ENCODE measurements at places on chromosomes 13 and 19.

GRCh38 chr19:35154525-35155406, at the start of gene FXYD5:
TSS of gene FXYD5 (plus strand) at chr19:35154735. CDS start at chr19:35155551, 816 bp downstream.
- peak; percentile 41 for DNase-seq

GRCh38 chr19:4075373-4075772, 8.7 kb upstream of the ZBTB7A start:
- no peak for DNase-seq

DNA sequence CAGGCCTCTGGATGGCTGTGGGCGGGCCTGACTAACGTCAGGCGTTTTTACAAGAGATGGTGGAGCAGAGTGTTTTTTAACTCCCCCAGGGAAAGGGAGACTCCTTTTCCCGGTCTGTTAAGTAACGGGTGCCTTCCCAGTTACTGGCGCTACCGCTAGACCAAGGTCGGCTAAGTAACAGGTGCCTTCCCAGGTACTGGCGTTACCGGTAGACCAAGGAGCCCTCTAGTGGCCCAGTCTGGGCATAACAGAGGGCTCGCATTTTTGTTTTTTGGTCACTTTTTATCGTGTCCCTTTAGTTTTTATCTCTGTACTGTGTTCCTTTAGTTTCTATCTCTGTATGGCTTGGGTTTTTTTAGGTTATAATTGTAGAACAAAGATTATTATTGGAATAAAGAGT, 10.0 kb downstream of the ZNF383 start:
- no peak for DNase-seq

- no peak for DNase-seq
Observed at GRCh38 chr13:36880961-36881360, 39.1 kb downstream of the SMAD9 start.

DNA sequence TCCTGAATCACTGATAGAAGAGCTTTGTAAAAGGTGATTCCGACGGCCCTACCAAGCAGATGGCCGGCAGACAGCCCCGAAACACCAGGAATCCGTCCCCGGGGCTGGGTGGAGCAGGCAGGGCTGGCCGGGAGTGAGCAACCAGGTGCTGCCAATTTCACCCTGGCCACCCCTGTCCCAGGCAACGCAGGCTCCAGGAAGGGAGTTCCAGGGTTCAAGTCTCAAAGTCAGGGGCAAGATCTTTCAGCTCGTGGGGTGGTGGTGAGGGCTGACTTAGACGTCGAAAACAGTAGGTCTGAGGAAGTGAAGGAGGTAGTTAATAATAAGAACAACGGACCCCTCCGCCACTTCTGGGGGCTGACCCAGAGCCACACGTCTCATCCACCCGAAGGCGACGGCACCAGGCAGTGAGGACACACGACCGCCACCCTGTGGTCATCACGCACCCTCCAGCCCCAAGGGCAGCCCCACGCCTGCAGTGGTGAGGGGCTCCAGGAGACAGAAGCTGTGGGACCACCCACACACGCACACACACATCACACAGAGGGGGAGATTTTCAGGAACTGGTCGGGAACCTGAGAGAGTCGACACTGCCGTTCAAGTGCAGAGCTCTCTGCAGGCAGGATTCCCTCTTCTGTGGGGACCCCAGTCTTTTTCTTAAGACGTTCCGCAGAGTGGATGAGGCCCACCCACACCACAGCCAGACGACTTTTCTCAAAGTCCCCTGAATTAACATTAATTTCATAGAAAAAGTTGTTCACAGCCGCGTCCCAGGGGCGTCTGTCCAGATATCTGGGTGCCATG, 67.2 kb downstream of the SPACA7 start:
- no peak for DNase-seq

DNA sequence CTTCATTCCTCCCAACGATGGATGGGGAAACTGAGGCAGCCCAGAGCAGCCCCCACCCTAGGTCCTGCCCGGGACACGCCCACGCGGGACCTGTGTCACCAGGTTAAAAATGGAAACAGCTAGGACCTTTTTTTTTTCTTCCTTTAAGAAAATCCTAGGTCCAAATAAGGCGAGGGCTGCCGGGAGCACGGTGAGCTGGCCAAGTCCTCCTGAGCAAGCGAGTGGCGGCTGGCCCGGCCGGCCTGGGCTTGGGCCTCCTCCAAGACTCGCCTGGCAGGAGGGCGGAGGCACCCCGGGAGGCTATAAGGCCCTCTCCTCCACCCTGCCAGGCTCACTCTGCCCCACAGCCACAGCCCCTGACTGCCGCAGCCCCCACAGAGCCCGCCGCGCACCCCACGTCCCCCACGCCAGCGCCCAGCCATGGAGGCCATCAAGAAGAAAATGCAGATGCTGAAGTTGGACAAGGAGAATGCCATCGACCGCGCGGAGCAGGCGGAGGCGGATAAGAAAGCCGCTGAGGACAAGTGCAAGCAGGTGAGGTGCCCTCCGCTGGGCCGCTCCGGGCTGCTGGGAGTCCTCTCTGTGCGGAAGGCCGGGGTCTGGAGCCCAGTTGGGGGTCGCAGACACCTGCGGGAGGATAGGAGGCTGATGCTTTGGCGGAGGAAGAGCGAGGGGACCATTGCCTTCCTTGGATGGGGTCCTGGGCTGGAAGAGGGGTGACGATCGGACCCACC, 8.9 kb upstream of the TPM4 start:
- peak; percentile 38 for DNase-seq

DNA sequence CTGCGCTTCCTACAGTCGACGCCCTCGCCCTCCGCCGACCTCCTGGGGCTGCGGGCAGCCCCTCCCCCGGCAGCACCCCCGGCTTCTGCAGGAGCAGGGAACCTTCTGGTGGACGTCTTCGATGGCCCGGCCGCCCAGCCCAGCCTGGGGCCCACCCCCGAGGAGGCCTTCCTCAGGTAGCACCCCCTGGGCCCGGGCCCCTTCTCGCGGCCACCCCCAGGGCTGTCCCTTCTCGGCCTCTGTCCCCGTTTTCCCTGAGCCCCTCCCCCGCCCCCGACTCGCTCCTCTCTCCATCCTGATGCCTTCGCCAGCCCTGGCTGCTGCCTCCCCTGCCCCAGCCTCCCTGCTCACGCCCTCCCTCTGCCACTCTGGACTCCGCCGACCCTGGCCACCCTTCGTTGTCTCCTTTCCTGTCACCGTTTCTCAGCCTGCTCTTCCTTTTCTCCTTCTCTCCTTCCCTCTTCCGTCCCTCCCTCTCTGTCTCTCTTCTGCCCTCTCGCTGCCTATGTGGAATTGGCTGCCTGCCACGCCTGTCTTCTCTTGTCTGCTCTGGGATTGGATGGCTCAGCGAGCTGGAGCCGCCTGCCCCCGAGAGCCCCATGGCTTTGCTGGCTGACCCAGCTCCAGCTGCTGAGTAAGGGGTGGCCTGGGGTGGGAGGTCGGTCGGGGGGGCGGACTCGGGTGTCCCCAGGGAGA, 11.0 kb downstream of the FUZ start:
- peak; percentile 71 for DNase-seq

- DNase-seq = no peak
Observed at GRCh38 chr13:40941581-40941980, 77.5 kb downstream of the ELF1 start.

DNA sequence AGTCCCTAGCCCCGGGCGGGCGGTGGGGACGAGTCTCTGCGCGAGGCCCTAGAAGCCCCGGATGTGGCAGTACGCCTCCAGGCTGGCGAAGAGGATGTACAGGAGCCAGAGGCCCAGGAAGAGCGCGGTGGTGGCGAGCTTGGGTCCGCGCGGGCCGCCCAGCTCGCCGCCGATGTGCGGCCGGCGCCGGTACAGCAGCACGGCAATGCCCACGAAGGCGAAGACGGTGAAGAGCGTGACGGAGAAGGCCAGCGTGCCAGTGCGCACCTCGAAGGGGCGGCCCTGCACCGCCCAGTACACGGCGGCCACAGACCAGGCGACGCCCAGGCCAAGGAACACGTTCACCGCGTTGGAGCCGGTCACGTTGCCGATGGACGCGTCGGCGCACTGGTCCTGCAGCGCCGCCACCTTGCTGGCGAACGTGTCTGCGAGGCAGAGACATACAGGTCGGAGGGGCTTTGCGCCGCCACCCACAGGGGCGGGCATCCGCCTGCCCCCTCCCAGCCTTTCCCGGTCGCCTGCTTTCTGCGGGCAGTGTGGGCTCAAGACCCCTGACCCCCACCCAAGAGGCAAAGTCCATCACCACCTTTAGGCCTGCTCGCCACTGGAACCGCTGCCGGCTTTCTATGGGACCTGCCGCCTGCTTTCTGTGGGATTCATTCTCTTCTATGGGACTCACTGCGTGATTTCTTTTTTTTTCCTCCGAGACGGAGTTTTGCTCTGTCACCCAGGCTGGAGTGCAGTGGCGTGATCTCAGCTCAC, 10.9 kb upstream of the MEIS3 start:
- no peak for DNase-seq

DNA sequence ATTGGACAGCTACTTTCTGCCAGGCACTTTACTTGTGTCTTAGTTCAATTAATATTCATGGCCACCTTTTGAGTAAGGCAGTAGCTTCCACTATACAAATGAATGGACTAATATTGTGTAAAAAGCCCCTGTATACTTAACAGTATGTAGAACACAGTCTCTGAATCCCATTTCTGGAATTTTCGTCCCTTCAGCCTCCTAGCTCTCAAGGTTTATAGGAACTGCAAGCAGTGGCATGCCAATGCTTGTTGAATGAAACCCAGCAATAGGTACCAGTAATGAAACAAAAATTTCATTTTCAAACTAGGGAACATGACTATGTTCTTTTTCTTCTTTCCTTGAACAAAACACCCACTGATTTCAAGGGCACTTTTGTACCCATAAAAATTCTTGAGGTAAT, 361.6 kb downstream of the TDRD3 start:
- DNase-seq = no peak

GRCh38 chr13:40946485-40946884, 72.6 kb downstream of the ELF1 start:
- no peak for DNase-seq

GRCh38 chr19:11479090-11479897, 1.6 kb downstream of the ELAVL3 start:
- no peak for DNase-seq

- no peak for DNase-seq
Observed at GRCh38 chr13:95456815-95457214, 95.7 kb upstream of the CLDN10 start.

DNA sequence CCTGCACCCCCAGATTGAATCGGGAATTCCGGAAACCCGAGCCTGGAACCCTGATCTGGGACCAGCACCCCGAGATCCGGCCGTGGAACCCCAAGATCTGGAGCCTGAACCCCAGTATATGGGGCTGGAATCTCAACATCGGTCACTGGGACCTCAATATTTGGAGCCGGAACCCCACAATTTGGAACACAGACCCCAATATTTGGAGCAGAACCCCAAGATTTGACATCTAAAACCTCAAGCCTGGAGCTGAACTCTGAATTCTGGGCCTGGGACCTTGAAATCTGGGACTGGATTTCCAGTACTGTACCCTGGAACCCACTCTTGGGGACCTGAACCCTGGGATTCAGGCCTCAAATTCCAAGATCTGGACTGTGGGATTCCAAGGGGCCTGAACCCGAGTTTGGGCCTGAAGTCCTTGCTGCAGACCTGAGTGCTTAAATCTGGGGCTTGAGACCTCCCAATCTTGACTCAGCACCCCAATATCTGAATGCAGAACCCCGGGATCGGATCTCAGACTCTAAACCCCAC, 629 bp downstream of the LRFN3 start:
- no peak for DNase-seq

- DNase-seq = no peak
Observed at GRCh38 chr19:50567882-50568727, at the start of gene LRRC4B. TSS of gene LRRC4B (minus strand) at chr19:50568435. CDS start at chr19:50548838, 19,597 bp downstream.

GRCh38 chr13:27200413-27201070, 28.9 kb upstream of the USP12 start:
- no peak for DNase-seq

Measured in T47D (cell line).